Lung microvascular endothelial cell (primary cell): ENCODE measurements at places on chromosomes 2 and 18. TPM values are rescaled to one million over a fixed set of nuclear protein-coding genes. Genes with fewer than 3 reads are reported as not detected.

The SPATA3 gene
- total RNA-seq: not detected in 2 replicates

The DCAF17 gene
- total RNA-seq: 9.8 and 16.5 TPM in 2 replicates

The CROCC2 gene
- not detected in 2 replicates for total RNA-seq

The SS18 gene
- total RNA-seq: 43.2 and 55.6 TPM in 2 replicates

The IGFBP5 gene
- 0.20 and 5.0 TPM in 2 replicates for total RNA-seq

The CFAP65 gene
- not detected in 2 replicates for total RNA-seq

The LYG1 gene
- total RNA-seq: 0.22 and 0.40 TPM in 2 replicates

The HAAO gene
- not detected in 2 replicates for total RNA-seq

The G6PC2 gene
- total RNA-seq: not detected in 2 replicates

The TGFA gene
- total RNA-seq: 7.8 and 16.3 TPM in 2 replicates

The LYG2 gene
- total RNA-seq: not detected in 2 replicates

The QPCT gene
- total RNA-seq: 0.60 and 3.7 TPM in 2 replicates

The TBC1D8 gene
- total RNA-seq: 62.8 and 96.8 TPM in 2 replicates

The NEU4 gene
- total RNA-seq: under 0.01 and 0.22 TPM in 2 replicates

The MAT2A gene
- 74.1 and 108 TPM in 2 replicates for total RNA-seq

The CREG2 gene
- 0.44 TPM in 1 of 2 replicates, not detected in the other for total RNA-seq

The OTOS gene
- total RNA-seq: not detected in 2 replicates

The C2orf80 gene
- total RNA-seq: not detected in 2 replicates

The ALPI gene
- not detected in 2 replicates for total RNA-seq

The ST6GAL2 gene
- under 0.01 and 0.87 TPM in 2 replicates for total RNA-seq

The MLPH gene
- 0.20 and 0.22 TPM in 2 replicates for total RNA-seq

The AP1S3 gene
- total RNA-seq: 1.6 and 2.2 TPM in 2 replicates

The SOS1 gene
- 5.9 and 7.3 TPM in 2 replicates for total RNA-seq

The SERPINB2 gene
- 0.20 and 0.22 TPM in 2 replicates for total RNA-seq

The CNDP1 gene
- total RNA-seq: not detected in 2 replicates

The GRB14 gene
- 1.2 and 1.5 TPM in 2 replicates for total RNA-seq

The MC4R gene
- not detected in 2 replicates for total RNA-seq

The FKBP7 gene
- total RNA-seq: 16.1 and 19.0 TPM in 2 replicates

The ALPP gene
- not detected in 2 replicates for total RNA-seq

The SALL3 gene
- not detected in 2 replicates for total RNA-seq

The RIT2 gene
- total RNA-seq: not detected in 2 replicates
